ENCODE measurements at places on chromosomes 7 and 10. TPM values are rescaled to one million over a fixed set of nuclear protein-coding genes. Genes with fewer than 3 reads are reported as not detected.

ATOH7 gene
- total RNA-seq, result not detected

CNPY1 gene
- total RNA-seq, result not detected

LBX1 gene
- total RNA-seq, result not detected

STRA8 gene
- total RNA-seq, result not detected

VPS37D gene
- 5.4 TPM for total RNA-seq

NAT16 gene
- not detected for total RNA-seq
